ENCODE measurements at places on chromosomes 11 and 22.

DNA sequence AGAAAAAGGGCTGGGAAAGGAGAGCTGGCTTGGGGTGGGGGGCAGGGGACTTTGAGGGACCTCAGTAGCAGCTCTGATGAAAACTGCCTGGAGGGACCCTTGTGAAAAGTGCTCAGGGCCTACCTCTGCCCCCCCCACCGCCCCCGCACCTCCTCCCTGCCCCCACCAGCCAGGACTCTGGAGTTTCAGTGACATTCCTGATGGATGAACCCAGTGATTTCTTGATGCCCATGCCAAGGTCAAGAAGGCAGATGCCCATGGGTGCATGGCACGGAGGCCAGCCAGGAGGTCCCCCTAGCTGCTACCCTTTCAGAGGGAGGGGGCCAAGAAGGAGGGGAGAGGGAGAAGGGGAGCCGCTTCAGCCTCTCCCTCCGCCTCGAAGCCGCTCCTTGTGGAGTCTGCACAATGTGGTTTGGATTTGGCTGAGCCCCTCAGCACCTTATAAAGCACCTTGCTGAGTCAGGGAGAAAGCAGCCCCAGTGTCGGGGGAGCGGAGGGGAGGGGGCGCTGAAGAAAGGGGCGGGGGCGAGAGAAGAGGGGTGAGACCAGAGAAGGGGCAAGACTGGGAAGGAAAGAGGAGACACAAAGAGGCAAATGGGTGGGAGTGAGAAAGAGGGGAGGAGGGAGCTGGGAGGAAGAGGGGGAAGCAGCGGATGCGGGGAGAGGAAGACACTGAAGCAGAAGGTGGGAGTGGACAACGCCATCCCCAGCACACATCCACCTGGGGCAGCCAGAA, 2.1 kb upstream of the CLCF1 start:
- DNase-seq = no peak

DNA sequence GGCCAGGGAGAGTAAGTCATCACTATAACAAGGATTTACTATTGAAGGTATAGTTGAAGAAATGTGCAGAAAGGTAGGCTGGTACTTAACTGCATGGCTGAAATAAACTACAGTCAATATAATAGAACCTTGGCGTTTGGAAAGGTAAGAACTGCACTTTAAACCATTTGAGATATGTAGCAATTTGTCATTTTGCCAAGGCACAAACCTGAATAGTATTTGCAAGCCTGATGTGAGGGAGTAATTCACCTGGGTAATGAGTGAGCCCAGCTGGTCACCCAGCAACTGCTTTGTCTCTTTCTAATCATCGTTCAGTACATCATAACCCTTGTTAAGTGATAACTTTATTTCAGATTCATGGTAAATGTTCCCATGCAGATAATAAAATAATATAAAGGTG, 62.3 kb upstream of the SCUBE2 start:
- DNase-seq = no peak

- DNase-seq = peak; percentile 37
These were observed 205.6 kb downstream of the ADAMTS15 start for GRCh38 chr11:130653838-130654636.

DNA sequence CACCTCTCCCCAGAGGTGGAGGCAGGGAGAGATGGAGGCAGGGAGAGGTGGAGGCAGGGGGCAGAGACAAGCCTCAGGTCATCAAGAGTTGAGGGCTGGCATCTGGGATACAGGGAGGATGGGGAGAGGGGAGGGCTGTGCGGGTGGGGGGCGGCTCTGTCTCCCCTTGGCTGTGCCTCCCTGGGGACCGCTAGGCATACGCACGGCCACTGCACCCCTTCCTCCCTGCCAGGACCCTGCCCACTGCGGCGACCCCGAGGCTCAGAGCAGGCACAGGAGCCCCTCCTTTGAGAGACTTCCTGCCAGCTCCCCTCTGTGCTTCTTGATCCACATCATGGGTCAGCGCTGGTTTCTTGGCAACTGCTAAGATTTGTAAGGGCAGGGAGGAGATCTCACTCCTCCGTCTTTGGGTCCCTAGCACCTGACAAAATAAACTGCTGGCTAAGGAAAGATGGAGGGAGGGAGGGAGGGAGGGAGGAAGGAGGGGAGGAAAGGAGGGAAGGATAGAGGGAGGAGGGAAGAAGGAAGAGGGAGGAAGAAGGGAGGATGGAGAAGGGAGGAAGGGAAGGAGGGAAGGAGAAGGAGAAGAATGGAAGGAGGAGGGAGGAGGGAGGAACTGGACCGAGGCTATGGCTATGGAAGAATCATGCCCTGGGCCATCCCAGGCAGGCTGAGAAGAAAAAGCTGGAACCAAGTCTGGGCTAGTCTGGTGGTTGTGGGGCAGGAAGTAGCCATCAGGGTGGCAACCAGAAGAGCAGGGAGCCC, 18.5 kb downstream of the PRR33 start:
- no peak for DNase-seq

GRCh38 chr11:34194576-34195335, 89.3 kb downstream of the NAT10 start:
- no peak for DNase-seq

DNA sequence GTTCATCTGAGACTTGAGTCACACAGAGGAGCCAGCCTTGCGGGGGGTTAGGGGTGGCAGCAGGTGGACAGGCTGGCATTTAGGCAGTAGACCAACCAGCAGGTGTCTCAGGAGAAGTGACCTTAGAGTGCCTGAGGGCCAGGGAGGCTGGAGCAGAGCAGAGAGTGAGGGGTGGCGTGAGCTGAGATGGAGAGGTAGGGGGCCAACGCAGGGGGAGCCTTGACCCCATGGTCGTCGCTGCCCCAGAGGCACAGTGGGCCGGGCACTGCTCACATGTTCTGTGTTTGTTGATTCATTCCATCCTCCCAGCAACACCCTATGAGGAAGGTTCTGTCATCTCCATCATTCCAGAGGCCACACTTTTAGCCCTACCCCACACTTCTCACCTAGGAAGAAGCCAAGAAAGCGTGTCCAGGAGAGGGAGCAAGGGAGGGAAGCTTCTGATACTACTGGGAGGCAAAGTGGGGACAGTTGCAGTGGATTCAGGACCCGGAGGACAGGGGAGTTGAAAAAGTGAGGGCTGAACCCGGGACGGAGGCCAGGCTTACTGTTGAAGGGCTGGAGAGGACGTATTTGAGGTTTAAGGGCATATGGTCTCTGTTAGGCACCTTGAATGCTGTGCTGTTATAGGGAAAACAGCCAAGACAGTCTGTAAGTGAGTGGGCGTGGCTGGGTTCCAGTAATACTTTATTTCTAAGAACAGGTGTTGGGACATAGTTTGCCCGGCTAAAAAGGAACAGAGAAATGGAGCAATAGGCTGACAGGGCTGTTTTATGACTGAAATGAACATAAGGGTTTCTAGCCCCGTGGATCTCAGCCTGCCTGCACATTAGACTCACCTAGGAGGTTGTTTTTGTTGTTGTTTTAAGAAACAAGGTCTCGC, 7.3 kb downstream of the SART1 start:
- no peak for DNase-seq

All from D341Med (cell line).